ENCODE measurements at places on chromosomes 13 and 19.

GRCh38 chr19:51779703-51780102 is 15.3 kb upstream of the FPR3 start:
- H3K27ac ChIP-seq: no peak overlapping the region
- no peaks in the 10 kb centered on the region for H3K36me3 ChIP-seq
- H3K4me3 ChIP-seq: no peak overlapping the region
- H3K27me3 ChIP-seq: no peaks in the 10 kb centered on the region
- peaks cover 3% of the 10 kb centered on the region for H3K4me1 ChIP-seq
- no peak for DNase-seq

GRCh38 chr19:53254411-53255341 is at the start of gene ZNF677:
Gene ZNF677, minus strand, starts transcription at chr19:53254873. Its CDS starts 3,323 bp downstream, at chr19:53251550.
- no peak within 1 kb of the TSS for H3K27ac ChIP-seq
- H3K27me3 ChIP-seq: no peaks in the 10 kb centered on the region
- peak within 1 kb of the TSS; percentile 57 for H3K4me3 ChIP-seq

- H3K4me1 ChIP-seq: no peaks in the 10 kb centered on the region
- H3K36me3 ChIP-seq: no peaks in the 10 kb centered on the region
- H3K27me3 ChIP-seq: no peaks in the 10 kb centered on the region
Measured at GRCh38 chr19:33868076-33868735, 71.5 kb downstream of the KCTD15 start.

GRCh38 chr19:51676566-51677083 is 16.5 kb upstream of the SPACA6 start:
- no peaks in the 10 kb centered on the region for H3K4me1 ChIP-seq
- no peak overlapping the region for H3K4me3 ChIP-seq
- no peak for DNase-seq
- no peak overlapping the region for H3K27ac ChIP-seq
- H3K27me3 ChIP-seq: no peaks in the 10 kb centered on the region
- no peaks in the 10 kb centered on the region for H3K36me3 ChIP-seq

DNA sequence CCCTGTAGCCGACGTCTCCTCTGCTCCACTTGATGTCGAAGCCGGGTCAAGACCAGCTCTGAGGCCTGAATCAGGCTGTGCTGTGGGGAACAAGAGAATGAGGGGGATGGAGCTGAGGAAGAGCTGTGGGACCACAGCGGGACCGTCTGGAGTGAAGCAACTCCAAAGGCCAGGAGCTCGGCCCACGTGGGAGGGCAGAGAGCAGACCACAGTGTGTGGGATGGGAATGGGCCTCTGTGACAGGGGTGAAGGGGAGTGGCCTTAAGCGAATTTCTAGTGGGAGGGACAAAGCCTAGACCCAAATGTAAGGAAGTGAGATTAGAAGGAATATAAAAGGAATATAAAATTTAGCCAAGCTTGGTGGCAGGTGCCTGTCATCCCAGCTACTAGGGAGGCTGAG is 3.8 kb upstream of the SLC8A2 start:
- no peak for DNase-seq
- H3K27ac ChIP-seq: no peak overlapping the region
- no peaks in the 10 kb centered on the region for H3K36me3 ChIP-seq
- H3K27me3 ChIP-seq: no peaks in the 10 kb centered on the region

- H3K4me3 ChIP-seq: no peak overlapping the region
- no peaks in the 10 kb centered on the region for H3K36me3 ChIP-seq
- no peak for DNase-seq
- no peaks in the 10 kb centered on the region for H3K4me1 ChIP-seq
Measured at GRCh38 chr13:73055813-73056564, 2.8 kb upstream of the KLF5 start.

- H3K4me3 ChIP-seq: no peak overlapping the region
- no peaks in the 10 kb centered on the region for H3K27me3 ChIP-seq
- H3K27ac ChIP-seq: no peak overlapping the region
- no peaks in the 10 kb centered on the region for H3K4me1 ChIP-seq
- H3K36me3 ChIP-seq: no peaks in the 10 kb centered on the region
- no peak for DNase-seq
Measured at GRCh38 chr13:79658333-79658975, 177.5 kb downstream of the NDFIP2 start.

- peak; percentile 68 for DNase-seq
- H3K36me3 ChIP-seq: no peaks in the 10 kb centered on the region
- H3K4me1 ChIP-seq: no peaks in the 10 kb centered on the region
- H3K27ac ChIP-seq: no peak overlapping the region
Measured at GRCh38 chr13:31742097-31742734, 2.9 kb downstream of the RXFP2 start.

Data from right lobe of liver (tissue), 6 donors.